ENCODE measurements at places on chromosomes 6 and 20.

GRCh38 chr6:41546866-41547798 lies 951 bp downstream of the FOXP4 start:
- DNase-seq = no peak

DNA sequence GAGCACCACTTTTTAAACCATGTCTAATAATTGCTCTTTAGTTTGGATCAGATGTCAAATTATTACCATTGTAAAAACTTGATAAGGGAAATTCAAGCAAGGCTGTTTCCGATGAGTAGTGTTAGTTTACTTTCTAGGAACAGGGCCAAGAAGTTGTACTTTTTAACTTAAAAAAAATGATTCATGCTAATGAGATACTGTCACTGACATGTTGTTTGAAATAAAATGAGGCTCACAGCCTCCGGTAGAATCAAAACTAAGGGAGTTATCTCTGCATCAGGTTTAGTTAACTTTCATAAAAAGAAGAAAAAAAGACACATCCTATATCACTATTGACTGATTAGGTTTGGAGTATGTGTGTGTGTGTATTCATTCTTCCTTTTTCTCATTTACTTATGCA lies 55.2 kb upstream of the SUPT3H start:
- DNase-seq = no peak

- DNase-seq = peak; percentile 61
Observed at GRCh38 chr6:42726485-42727086, 4.2 kb upstream of the PRPH2 start.

- no peak for DNase-seq
Observed at GRCh38 chr6:40807484-40807883, 220.3 kb upstream of the LRFN2 start.

DNA sequence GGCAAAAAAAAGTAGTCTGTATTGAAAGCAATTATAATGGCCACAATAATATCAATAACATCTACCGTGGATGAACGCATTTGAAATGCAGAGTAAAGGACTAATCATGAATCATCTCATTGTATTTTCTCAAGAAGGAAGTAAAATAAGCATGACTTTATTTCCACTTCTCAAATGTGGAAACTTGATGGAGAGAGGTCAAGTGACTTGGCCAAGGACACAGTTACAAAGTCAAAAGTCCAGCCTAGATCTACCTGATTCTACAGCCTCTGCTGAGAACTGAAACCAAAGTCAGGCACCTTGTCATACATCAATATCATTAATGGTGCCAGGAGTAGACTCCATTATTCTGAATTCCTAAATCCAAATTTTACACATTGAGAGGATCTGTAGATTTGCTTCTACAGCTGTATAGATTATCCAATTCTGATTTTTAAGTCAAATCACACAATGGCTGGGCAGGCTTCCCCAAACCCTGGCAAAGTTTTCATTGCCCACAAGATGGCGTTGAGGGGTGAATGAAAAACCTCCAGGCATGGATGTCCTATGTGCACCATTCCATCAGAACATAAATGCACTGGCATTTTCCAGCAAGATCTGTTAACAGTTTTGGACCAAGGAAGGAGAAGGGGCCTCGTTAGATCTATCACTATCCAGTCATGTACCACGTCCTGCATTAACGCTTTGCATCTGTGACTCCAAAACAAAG lies 423.1 kb downstream of the MAFB start:
- DNase-seq = no peak

DNA sequence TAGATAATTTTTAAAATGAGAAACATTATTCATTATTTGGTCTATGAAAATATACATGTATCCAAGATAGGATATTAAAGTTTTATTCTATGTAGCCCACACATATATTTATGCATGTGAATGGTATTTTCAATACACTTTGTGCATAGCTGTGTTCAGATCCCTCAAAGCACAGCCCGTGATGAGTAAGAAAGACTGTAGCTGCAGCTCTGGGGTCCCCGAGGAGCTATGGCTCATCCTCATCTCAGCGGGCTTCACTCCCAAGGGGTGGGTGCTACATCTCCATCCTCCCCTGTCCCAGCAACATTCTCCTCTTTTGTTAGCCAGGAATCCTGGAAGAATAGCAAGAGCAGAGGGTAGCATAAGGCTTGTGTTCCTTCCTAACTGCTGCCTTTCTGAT lies 130.8 kb downstream of the SAMD5 start:
- DNase-seq = no peak

DNA sequence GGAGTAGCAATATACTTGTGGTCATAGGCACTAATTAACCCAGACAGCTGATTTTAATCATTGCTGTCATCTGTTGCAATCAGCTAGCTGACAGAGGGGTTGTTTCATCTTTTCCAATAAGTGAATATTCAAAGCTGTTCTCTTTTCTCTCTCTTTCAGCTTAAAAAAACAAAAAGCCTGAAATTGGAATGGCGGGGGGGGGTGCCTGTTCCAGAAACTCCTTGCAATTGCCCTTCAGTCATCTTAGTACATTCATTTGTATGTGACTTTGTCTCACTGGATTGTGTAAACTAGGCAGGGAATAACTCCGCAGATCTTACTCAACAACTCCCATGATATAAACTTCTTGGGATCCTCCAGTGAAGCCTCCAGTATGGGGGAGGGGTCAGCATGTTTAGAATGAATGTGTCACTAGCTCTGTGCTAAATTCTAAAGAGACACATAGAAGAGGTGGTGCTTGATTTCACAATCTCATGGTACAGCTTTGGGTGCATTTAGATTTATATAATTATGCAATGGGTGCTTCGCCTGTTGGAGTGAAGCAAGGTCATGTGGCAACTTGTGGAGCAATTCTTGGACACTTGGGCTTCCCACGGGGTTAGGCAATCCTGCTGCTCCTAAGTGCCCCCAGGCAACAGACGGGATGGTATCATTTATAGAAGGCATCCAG lies 40.1 kb downstream of the SLC24A3 start:
- no peak for DNase-seq

GRCh38 chr6:110188791-110189190 lies 8.6 kb downstream of the CDC40 start:
- no peak for DNase-seq

DNA sequence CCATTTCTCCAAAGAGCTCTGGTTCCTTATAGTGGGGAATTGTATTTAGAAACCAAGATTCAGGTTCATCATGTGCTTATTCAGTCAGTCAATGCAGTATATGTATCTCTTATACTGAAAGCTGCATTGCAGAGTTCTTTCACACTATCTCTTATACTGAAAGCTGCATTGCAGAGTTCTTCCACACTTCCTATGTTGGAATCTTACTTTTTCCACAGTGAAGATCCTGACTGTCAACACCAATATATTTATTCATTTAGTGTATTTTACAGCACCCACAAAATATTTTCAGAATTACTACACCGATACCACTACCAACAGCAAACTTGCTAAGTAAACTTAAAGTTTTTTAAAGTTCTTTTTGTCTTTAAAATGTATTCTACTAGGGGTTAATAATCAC lies 349.3 kb upstream of the MMS22L start:
- DNase-seq = no peak

DNA sequence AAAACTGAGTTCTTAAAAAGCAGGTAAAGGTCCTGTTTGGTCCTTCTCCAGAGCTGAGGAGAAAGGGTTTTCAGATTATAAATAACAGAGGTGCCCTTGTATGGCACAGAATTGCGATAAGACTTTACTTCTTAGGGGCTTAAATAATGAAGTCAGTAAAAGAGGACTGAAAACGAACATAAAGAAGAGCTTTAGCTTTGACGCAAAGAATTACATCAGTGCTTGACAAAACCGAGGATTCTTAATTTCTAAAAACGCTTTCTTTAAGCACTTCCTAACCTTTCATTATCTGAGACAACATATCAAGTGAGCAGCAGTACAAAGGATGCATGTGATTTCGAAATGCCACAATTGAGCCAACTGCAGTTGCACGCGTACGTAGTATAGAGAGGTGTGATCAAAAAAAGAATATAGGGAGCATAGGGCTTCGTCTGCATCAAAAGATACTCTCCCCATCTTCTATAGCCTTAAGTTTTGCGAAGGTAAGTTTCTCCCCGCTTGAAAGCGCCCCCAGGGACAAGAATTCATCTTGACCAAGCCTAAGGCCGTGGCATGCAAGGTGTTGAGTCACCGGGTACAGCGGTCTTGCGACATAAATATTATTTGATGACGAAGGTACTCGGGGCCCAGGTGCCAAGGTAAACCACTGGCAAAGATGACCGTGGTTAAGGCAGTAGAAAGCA lies 778 bp upstream of the LOC128125822 start:
- DNase-seq = no peak

DNA sequence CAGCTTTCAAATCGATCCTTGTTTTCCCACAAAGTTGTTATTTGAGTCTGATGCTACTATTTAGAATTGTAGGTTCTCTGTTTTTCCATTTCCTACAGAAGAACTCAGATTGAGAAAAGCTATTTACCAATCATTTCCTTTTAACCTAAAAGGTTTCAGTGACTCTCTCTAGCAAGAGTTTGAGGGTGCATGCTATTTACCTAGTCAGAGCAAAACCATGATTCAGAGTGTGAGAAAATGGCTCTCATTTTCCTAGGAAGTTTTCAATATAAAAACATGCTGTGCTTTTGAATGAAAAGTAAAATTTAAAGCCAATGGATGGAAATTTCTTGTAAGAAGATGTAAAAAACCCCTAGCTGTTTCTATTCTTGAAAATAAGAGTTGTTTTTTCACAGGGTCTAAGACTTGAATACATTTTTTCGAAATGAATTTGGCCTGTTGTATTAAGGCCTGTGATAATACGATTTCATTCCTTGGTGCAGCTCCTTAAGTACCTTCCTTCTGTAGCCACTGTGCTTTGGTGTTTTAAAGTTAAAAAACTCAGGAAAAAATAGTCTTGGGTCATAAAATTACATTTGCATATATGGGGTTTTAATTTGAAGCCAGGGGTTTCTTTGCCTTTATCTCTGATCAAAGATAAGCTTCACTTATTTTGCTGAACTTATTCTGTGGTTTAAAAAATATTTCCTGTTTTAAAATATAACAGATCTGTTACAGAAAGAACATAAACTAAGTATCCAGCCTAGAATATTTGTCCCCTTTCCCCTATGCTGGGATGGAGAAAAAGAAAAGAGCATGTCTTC lies 18.0 kb upstream of the RSPH3 start:
- no peak for DNase-seq

- no peak for DNase-seq
Observed at GRCh38 chr6:105459864-105460263, 57.0 kb upstream of the PREP start.

DNA sequence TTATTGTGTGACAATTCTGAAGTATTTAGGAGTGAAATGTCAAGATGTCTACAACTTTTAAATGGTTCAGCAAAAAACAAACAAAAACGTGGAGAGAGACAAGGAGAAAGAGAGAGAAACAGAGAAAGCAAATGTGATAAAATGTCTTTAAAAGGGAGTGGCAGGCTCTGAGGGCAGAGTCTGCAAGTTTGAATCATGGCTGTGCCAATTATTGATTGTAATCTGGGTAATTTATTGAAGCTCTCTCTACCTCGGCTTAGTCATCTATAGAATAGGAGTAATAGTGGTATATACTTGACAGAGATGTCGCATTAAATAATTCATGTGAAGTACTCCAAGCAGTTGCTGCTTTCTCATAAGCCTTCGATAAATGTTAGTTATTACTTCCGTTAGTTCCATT lies 61.3 kb upstream of the ARID1B start:
- no peak for DNase-seq

Measured in activated T-cell treated with anti-CD3 and anti-CD28 coated beads for 4 hours (primary cell).